ENCODE measurements at places on chromosomes 12 and 14.

DNA sequence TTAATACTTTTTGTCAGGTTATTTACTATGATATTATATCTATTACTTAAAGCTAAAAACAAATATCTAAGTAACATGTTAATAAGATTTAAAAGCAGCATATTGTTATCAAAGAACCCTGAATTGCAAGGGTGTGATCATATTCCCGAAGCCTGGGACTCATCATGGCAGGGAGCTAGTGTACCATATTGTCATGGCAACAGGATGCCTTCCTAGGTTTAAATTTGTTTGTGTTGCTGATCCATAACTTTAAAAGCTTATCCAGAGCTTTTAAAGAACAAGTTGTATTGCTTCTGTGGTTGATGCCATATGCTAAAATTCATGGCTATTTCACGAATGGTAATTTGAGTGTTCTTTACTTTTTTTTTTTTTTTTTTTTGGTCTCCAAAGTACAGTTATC lies 500.5 kb downstream of the NAV3 start:
- no peak for DNase-seq

- DNase-seq: no peak
Observed at GRCh38 chr14:34354556-34354955, 107.5 kb downstream of the SPTSSA start.

DNA sequence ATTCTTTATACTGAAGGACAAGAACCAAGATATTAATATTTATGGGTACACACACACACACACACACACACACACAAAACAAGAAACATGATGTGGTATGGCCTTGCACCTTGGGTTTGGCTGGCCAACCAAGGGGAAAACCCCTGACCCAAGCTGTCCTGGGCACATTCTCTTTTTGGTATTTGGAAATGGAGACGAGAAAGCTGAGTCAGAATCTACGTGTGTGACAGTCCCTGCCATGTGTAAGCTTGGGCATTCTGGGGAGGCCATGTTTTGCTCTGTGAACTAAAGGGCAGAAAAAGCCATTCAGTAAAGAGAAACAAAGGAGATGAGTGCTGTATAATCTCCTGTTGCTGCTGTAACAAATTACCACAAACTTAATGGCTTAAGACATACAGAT lies 35.6 kb downstream of the PTGER2 start:
- DNase-seq: no peak

DNA sequence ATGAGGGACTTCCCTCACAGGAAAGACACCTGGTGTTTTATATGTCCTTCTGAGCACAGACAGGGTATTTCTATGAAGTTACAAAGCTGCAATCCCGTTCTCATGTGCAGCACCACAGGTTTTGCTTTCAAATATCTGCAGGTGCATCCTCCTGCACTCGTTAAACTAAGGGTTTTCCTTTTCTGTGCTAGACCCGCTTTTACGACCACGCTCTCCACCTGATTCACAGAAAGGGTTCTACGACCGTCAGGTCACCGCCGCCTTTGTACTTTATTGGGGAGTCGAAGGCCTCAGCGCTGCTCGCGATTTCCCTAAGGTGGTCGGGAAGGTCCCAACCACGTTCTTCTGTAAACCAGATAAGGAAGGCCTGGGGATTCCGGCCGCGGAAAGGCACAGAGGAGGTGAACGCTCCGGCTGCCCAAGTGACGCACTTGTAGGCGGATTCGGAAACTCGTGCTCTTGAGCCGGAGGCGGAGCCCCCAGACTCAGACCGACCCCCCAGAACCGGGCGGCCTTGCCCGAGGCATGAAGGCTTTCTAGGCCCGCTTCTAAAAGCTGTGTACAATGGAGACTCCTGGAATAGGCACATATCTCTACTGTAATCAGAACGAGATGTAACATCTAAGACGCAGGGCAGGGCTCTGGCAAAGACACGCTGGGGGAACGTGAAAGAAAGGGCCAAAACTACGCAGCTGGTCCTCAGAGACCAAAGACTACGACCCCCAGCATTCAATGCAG lies 995 bp upstream of the HSP90B1 start:
- DNase-seq: peak; percentile 91

GRCh38 chr14:100346306-100347091 lies 23.4 kb downstream of the SLC25A47 start:
- no peak for DNase-seq

- no peak for DNase-seq
Observed at GRCh38 chr12:102510463-102510862, 30.1 kb upstream of the IGF1 start.

- DNase-seq: no peak
Observed at GRCh38 chr12:638953-639557, 24.2 kb downstream of the NINJ2 start.

GRCh38 chr12:39103552-39104165 lies 198.3 kb upstream of the CPNE8 start:
- DNase-seq: peak; percentile 26

DNA sequence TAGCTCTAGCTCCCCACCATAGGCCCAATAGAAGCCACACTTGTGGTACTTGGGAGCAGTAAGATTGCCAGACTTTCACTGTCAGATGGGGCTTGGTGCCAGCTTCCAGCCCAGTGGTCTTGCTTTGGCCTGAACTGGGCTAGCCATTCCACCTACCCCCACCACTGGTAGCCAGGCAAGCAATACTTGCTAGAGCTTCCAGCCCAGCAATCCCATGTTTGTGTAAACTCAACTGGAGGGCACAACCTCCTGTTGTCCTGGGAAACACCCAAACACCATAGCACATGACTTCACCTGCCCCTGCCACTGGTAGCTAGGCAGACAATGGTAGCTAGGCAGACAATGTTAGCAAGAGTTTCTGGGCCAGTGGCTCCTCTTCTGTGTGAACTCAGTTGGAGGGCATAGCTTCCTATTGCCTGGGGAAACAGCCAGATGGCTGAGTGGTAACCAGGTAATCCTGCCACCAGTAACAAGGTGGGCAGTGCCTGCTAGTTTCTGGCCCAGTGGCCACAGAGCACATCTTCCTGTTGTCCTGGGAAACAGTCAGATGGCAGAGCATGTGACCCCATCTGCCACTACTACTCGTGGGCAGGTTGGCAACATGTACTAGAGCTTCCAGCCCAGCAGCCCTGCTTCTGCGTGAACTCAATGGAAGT lies 5.6 kb upstream of the OR6C76 start:
- DNase-seq: no peak

- DNase-seq: no peak
Observed at GRCh38 chr12:26723379-26724308, 109.3 kb downstream of the ITPR2 start.

DNA sequence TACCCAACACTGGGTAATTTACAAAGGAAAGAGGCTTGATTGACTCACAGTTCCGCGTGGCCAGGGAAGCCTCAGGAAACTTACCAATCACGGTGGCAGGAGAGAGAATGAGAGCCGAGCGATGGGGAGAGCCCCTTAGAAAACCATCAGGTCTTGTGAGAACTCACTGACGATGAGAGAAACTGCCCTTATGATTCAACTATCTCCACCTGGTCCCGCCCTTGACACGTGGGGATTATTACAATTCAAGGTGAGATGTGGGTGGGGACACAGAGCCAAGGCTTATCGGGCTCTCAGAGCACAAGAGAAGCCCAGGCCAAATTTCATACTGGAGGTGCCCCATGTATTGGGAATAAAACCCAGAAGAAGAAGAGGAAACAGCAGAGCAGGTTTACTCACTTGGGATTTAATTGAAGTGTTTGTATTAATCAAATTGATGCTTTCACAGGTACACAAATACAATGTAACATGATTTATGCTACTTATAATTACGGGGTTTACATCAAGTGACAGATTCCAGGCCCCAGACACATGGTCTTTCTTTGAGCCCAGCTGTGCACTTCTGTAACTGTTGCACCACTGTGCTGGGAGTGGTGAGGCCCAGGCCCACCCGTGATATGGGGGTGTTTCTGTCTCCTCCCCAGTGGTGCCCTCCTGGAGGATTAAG lies 8.2 kb upstream of the CCDC85C start:
- DNase-seq: no peak

DNA sequence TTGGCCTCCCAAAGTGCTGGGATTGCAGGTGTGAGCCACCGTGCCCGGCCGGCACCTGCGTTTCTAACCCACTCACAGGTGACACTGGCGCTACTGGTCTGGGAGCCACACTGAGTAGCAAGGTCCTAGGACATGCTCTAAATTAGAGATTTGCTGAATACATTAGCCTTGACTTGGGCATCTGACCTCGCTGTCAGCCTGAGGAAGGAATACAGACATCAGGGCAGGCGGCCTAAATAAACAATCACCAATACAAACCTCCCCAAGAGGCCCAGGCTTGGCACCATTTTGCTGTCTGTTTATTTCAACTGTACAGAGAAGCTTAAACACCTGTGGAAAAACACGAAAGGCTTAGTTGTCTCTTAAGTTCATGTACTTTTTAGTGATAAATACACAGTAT lies 27.5 kb downstream of the P2RX4 start:
- no peak for DNase-seq

GRCh38 chr12:79677672-79678071 lies 13.1 kb downstream of the PAWR start:
- no peak for DNase-seq

DNA sequence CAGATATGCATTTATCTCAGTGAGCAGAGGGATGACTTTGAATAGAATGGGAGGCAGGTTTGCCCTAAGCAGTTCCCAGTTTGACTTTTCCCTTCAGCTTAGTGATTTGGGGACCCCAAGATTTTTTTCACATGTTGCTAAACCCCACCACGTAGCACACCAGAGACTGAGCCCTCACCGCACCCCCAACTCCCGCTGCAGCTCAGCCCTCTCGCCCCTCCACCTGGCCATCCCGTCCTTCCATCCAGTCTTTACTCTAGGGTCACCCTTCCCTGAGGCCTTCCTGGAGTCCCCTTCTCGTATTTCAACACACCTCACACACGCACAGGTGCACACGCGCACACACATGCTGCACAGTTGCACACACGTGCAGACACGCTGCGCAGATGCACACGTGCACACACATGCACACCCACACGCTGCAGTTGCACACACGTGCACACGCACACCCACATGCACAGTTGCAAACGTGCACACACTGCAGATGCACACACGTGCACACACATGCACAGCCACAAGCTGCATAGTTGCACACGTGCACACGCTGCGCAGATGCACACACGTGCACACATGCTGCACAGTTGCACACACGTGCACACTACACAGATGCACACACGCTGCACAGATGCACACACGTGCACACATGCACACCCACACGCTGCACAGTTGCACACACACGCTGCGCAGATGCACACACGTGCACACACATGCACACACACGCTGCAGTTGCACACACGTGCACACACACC lies 30.0 kb downstream of the HSP90AA1 start:
- DNase-seq: no peak

DNA sequence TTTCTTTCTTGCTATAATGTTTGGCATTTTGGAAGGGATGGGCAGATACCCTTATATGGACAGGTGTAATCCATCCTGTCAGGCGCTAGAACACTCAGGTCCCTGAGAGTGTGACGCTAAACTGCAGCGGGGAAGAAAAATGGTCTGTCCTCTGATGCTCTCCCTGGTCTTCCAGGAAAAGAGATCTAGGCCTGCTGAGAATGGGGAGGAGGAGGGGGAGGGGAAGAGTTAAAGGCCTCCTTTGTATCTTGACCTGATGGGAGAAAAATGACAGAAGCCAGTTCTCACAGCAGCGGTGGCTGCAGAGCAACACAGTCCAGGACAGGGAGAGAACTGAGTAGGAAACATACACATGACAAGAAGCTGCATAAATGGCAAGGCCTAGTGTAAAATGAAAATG lies 61.1 kb downstream of the RPS6KA5 start:
- DNase-seq: no peak

DNA sequence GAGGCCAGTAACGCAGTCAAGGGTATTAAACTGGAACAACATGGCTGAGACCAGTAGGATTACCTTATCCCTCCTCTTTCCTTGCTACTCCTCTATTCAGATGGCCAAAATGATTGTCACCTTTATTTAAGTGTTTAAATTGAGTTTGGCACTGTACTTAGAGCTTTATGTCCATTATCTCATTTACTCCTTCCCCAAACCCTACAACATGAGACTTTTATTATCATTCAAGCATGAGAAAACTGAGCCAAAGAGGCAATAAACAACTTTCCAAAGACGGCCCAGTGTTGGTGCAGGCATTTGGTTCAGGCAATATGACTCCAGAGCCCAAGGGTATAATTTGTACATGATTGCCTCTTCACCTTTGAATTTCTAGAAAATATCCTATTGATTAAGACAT lies 370.9 kb upstream of the KITLG start:
- DNase-seq: no peak

DNA sequence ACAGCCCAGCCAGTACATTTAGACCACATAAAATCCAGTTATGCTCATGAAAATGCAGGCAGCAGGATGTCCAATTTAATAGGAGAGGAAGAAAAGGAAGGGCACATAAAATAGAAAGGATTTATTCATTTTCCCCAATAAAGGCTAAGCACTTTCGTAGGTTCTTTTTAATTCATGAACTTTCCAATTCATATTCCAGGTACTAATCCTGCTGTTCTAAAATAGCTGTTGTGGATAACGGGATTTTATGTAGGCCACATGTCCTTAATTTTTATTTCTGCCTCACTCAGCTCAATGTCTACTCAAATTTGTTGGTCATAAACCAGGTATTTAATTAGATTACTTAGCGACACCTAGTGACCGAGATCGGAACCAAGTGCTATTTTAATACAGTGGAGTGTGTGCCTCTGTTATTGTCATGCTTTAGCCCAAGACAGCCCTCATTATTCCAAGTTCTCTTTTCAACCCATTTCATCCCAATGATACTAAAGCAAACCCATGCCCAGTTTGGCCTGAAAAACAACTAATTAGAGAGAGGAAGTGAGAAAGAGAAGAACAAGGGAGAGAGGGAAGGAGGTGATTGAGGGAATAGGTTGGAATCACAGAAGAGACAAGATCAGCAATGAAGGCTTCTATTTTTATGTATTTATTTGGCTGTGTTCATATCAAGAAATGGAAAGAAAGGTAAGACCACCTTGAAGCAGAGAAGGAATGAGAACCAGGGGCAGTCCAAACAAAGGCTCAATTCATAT lies 45.9 kb upstream of the IFNG-AS1 start:
- peak; percentile 80 for DNase-seq

DNA sequence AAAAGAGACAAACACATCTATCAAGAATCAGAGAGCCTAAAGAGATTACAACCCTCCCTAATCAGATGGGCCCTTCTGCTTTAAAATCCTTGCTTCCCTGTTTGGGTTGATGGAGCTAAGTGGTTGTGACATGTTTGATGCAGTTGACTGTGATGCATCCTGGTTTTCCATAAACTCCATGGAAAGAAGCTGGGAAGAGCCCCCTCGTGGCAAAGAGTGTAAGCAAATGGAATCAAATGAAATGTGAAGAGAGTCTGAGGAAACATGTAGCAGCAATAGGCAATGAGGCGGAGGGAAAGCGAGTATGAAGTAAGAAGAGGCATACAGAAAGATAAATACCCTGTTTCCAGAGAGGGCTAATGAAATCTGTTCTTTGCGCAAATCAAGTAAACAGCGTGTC lies 70.4 kb upstream of the SLCO1C1 start:
- no peak for DNase-seq

Data from activated CD8-positive, alpha-beta T cell treated with anti-CD3 and anti-CD28 coated beads, Interleukin-2, amount 10 ng/mL, durations not matched to agents 7 days and 5 days (primary cell).